ENCODE measurements at places on chromosomes 3 and 15.

DNA sequence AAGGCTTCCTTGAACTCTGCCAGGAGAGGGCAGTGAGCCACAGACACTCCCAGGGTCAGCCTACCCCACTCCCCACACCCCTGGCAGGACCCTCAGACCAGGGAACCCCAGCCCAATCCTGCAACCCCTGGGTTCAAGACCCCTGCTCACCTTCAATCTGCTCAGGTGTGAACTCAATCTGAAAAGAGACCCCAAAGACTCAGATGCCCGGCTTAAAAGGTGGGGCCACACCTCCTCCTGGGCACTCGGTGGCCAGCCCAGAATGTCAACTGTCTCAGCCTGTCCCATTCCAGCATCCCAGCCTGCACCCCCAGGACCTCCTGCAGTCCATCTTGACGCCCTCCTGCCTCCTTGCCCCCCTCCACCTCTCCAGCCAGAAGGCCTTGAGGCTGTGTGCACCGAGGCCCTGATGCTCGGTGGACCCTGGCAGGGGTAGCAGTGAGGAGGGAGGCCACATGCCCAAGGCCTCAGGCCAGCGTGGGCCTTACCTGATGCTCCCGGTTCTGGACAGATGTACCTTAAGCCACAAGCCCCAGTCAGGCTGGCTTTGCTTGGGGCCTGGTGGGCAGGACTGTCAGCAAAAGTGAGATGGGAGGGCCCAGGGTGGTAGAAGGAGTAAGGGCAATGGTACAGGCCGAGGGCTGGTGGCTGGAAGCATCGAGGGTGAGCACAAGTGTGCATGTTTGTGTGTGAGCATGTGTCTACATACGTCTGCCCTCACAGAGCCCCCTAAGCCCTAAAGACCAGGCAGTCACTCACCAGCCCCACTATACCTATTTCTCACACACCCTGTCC is 2.2 kb downstream of the MYL3 start:
- no peak for DNase-seq

DNA sequence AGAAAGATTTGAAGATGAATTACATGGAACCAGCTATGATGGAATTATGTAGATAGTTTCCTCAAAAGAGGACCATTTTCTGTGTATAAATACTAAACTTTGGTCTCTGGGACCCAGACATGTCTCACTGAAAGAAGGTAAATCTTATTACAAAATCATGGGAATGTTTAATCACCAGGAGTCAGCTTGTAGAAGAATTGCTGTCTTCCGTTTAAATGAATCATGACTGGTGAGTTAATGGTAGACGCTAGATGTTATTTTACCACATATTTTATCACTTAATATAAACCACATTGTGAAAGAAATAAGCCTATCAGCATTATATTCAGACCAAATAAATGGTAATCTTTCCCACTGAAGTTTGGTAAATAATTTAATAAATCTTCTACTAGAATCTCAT is 322.3 kb upstream of the SUCLG2 start:
- DNase-seq: no peak

DNA sequence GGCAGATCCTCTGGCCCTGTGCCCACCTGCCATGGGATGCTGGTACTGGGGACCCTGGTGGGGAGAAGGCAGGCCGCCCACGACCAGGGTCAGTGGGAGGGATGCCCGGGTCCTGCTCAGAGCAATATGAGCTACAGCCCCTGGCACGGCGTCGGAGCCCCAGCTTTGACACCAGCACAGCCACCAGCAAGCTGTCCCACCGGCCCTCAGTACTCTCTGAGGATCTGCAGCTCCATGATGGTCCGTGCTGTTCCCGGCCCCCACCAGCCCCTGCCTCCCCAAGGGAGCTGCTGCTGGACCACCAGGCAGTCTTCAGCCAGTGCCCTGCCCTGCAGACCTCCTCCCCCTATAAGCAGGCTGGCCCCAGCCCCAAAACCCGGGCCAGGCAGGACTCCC is 11.5 kb downstream of the DISP2 start:
- no peak for DNase-seq

DNA sequence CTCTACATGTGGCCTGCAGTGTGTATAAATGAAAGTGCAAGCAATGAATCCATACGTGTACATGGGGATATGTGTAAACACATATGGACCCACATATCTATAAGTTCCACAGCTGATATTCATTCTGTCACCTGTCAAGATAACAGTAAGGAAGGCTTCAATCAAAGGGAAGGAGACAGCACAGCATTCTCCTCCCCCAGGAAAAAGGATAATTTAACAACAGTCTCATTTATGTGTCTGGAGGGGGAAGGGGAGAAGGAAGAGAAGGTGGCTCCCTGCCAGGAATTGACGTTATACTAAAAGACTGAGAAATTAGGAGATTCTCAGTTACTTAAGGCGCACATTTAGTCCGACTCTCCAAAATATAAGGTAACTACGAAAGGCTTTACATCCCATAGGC is 345.9 kb downstream of the FOXP1 start:
- no peak for DNase-seq

GRCh38 chr15:33454996-33455395 is 144.2 kb downstream of the RYR3 start:
- no peak for DNase-seq

DNA sequence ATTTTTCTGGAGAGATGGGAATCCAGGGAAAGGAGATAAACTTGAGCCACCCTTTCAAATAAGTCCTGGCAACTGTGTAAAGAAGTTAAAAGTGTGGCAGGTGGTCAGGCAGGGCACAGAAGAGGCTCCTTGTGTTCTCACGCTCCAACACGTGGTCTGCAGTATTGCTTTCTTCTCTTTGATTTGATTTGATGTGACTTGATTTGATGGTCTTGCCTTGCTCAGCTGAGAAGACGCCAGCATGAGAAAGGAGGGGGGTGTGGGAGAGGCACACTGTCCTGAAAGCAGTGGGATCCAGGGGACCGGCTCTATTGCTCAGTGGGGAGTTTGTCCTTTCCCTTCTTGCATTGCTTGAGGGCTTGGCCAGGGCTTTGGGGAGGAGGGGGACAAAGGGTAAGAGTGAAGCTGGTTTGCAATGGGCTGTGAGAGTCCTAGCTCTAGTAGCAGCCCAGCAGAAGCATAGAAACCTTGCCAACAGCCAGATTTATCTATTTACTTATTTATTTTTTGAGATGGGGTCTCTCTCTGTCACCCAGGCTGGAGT is 25.7 kb upstream of the NEO1 start:
- no peak for DNase-seq

- peak; percentile 65 for DNase-seq
Measured at GRCh38 chr3:13420045-13420830, at the start of gene NUP210. Gene NUP210, minus strand, starts transcription at chr3:13420322. Its CDS starts 96 bp downstream, at chr3:13420226.

DNA sequence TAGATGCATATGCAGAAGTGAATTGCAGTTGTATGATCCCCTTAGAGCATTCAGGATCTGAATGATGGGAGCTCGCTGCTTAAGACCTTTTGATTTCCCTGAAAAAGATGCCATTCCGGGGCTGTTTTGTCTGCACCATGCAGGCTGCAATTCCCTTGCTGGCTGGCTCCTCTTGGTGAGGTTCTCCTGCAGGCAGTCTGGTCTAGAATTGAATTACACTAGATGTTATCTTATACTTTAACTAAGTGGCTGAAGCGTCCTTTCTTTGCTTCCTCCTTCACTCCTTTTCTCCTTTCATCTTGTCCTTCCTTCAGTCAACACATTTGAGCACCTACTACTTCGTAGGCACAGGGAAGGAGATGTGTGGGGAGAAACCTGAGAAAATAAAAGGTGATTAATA is 18.6 kb upstream of the MYZAP start:
- DNase-seq: no peak

DNA sequence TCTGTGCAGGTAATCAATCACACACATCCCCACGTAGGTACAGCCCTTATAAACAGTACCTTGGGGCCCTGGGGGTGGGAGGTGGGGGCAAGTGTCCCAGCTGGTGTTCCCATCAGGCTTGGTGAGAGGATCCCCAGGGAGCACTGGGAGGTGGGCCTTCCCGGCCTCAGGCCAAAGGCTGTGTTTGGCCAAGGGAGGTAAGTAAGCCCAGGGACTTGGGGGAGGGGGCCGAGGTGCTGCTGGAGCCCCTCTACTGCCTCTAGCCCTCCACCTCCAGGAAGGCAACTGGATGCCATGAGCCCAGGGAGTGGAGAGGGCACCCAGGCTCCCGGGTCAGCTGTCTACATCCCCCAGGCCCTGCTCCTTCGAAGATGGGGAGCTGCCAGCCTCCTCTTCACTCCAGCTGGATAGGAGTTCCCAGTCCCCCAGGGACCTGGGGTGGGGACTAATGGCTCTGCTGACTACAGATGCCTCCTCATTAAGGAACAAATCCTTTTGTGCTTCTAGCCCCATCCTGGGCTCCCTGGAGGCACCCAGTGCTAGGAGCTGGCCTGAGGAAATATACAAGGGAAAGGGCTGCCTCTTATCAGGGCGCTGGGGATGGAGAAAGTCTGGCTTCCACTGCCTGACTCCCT is 33.1 kb downstream of the RNU5B-1 start:
- no peak for DNase-seq

DNA sequence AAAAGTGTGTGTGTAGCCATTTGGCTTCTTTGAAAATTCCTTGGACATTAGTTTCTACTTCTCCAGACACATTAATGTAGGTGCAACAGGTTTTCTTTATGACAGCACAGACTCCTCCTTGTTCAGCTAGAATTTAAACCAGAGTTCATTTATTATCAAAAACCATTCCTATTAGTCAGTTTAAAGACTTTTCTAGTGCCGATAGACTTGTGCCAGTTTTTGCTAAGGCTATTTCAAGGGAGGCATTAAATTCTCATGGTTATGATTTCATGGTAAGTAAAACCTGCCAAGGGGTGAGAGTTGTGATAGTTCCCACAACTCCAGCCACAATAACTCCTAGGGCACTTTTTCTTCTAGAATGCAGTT is 20.6 kb upstream of the SENP7 start:
- no peak for DNase-seq
